T-helper 2 cell (primary cell): ENCODE measurements at places on chromosomes 7 and 10.
A peak's percentile ranks its signal among the peaks of the same experiment; 100 is the strongest.

DNA sequence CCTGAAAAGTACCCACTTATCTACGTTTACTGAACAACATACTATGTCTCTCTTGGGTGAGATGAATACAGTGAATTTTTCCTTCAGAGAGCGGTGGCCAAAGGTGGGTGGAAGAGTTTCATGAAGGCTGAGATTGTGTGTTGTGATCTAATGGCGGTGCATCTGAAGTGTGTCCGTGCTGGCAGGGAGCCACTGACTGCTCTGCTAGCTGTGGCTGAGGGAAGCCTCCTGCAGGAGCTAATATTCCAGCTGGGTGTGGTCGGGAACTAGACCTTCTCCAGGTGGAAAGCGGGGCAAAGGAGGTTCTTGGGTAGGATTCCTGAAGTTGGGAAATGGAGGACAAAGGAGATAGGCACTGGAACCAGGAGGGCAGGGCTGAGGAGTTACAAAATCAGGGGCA is 69.2 kb upstream of the GRB10 start:
- DNase-seq, result no peak

DNA sequence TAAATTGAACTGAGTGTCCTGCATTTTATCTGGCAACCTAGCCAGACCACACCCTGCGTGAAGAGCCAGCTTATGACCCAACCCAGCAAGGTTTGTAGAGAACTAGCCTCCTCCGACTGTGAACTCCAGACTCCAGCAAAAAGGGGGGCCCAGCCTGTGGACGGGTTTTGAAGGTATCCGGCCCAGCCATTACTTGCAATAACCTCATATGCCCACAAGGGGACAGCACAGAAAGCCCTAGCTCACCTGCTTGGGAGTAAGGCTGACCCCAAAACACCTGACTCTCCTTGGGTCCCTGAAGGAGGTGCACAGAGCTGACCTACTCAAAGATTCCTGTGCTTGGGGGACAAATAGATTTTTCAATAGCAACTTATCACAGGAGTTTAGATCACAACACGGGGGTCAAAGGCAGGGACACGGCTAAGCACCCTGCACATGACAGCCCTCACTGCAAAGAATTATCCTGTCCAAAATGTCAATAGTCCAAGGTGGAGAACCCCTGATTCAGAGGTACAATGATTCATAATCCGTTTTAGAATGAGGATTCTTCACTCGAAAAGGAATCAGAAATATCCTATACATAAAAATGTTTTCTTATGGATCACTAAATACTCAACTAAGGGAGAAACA is 4.6 kb downstream of the TRPV6 start:
- DNase-seq, result no peak

DNA sequence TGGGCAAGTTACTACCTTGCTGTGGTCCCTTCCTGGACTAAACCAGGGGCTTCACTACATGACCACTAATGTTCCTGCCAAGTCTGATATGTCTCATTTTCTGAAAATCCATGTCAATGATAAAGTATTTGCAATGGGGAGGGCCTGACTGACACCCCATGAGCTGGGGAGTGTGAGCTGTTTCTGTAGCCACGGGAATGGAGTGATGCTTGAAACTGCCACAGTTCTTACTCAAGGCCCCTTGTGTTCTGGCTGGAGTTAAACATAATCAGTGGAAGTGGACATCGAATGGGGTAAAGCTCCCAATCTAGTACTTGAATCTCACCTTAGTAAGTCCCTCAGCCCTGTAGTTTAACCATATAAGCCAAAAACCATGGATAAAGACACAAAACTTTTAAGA is 61.9 kb upstream of the PDLIM1 start:
- DNase-seq, result no peak

DNA sequence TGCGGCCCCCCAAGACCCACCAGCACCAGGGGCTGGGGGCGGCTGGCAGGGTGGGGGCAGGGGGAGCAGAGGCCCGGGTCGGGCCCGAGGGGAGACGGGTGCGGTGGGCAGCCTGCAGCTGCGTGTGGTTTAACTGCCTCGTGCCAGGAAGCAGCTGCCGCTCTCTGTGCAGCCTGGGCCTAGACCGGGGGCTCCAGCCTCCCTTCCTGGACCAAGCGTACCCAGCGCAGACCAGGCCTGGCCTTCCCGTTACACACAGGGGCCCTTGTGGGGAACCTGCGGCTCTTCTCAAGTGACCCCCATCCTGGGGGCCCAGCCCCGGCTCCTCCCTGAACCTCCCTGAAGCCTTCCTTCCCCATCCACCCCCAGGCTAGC is 6.6 kb upstream of the INTS1 start:
- DNase-seq, result no peak

GRCh38 chr7:155602750-155603149 is 41.7 kb upstream of the RBM33 start:
- no peak for DNase-seq

- no peak for DNase-seq
These were observed 73.1 kb downstream of the GTF2IRD1 start for GRCh38 chr7:74526780-74527179.

DNA sequence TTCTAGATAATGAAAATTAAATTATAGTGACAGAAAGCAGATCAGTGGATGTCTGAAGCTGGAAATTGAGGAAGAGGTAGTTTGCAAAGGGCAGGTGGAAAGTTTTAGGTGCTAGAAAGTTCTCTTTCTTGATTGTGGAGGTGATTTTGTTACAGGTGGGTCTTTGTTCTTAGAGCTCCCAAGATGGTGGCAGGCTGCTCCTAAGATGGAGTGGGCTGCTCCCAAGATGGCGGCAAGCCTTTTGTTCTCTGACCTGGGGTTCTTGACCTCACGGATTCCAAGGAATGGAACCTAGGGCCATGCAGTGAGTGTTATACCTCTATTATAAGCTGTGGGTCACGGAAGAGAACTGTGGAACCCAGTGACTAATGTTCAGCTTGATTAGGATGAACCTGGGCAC is 32.5 kb downstream of the SUGCT start:
- DNase-seq, result no peak

- DNase-seq, result no peak
These were observed 50.9 kb downstream of the EBF3 start for GRCh38 chr10:129912986-129913695.

- DNase-seq, result no peak
These were observed 106.3 kb downstream of the INSYN2A start for GRCh38 chr10:127090138-127090537.

DNA sequence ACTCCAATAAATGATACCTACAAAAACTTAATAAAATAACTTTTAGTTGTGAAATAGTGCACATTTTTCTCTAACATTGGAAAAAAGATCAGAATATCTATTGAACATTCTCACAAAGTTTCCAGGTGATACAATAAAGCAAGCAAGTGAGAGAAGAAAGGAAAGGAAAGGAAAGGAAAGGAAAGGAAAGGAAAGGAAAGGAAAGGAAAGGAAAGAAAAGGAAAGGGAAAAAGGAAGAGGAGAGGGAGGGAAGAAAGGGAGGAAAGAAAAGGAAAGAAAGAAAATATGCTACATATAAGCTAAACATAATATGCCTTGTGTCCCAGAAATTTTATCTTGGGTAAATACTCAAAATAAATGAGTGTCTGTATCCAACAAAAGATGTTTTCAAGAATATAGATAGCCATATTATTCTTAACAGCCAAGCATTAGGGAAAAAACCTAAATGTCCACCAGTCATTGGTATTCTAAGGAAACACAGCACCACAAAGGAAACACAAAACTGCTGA is 510.2 kb upstream of the ZWINT start:
- no peak for DNase-seq

- no peak for DNase-seq
These were observed 4.8 kb upstream of the CYP3A43 start for GRCh38 chr7:99822731-99823718.

DNA sequence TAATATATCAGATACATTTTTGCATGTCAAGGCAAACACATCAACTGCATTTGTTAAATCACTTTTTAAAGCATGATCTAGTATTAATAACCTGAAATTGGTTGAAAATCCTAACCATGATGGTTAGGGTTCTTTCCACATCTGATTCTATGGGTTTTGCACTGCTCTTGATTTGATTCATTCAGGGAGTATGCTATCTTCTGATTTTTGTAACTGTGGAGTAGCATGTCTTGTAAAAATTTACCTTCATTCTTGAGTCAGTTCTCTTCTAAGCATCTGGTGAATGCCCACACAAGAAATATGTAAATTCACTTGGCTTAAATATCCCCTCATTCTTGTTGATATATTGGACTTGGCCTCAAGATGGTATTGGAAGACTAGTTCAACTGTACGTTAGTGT is 178.7 kb downstream of the KLF6 start:
- DNase-seq, result no peak

DNA sequence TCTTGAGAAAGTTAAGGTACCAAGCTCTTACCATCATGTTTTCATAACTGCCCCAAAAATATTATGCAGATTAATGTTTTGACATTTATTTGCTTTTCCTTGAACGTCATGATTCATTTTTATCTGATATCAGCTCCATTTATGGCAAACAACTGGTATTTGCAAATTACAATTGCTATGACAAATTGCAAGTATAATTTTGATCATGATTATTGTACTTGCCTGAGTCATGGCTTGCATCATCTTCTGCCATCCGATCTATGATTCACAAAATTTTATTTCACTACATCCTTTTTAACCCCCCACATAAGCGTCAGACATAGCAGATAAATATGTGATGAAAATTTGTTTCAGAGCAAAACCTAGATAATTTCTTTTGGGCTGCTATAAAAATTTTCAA is 155.0 kb downstream of the STK31 start:
- no peak for DNase-seq

DNA sequence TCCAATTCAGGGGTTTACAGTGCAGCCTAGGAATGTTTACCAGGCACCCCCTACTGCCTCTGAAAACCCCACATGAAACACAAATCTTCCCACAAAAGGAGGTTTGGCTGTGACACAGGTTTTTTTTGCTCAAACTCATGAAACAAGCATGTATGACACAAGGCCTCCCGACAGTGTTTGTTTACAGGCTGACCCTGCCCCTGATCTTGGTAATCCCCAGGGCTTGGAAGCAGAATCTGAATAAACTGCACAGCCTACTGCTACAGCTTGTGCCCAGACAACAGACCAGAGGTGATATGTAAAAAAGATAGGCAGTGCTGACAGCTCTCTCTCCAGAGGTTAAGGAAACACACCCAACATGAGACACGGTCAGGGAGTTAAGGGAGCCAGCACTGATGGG is 184.2 kb downstream of the KMT2E start:
- no peak for DNase-seq

DNA sequence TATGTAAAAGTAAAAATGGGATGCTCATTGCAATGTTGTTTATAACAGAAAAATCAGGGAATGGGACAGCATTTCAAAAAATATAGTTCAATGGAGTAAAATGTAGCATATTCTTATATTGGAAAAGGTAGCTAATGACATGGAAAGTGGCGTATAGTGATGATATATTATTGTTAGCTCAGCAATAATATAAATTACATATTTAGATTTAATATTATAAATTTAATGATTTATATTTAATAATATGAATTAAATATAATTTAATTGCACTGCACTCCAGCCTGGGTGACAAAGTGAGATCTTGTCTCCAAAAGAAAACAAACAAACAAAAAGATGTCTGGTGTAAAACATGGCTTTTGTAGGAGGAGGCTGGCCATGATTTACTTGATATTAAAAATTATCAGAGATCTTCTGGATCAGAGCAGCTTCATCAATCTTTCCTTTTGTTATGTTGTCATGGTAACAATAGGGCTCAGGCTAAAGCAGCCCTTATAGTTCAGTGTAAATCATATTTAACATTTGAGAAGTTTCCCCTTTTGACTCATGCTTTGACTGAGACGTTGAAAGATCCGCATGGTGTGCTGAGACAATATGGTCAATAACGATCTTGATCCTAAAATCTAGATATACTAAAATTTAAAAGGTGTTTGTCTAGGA is 23.2 kb downstream of the OR6B1 start:
- DNase-seq, result no peak

GRCh38 chr10:55897490-55897921 is 463.6 kb downstream of the ZWINT start:
- no peak for DNase-seq

DNA sequence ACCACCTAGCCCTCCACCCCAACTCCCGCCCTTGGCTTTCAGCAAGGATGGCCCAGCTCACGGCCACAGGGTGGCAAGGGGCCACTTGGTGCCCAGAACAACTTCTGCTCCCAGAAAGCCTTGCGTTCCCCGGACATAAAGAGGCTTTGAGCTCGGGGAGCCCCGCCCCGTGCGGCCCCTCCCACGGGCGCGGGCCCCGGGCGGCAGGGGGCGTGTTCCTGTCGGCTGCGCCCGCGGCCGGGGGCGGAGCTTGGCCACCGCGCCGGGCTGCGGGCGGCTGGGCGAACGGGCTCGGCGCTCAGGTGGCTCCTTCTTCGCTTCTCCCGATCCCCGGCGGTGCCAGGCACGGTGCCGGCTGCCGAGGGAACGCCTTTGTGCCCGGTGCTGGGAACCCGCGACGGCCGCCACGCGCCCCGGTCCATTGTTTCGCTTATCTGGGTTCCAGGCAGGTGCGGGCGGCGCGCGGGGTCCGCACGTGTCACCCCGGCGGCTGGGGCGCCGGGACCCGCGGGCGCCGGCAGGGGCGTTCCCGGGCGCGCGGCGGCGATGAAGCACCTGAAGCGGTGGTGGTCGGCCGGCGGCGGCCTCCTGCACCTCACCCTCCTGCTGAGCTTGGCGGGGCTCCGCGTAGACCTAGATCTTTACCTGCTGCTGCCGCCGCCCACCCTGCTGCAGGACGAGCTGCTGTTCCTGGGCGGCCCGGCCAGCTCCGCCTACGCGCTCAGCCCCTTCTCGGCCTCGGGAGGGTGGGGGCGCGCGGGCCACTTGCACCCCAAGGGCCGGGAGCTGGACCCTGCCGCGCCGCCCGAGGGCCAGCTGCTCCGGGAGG is at the start of gene NFE2L3:
NFE2L3 (plus strand) TSS at position 246 of the 829 bp plus-strand sequence; CDS start at position 547, 301 bp downstream.
- peak; percentile 73 for DNase-seq

GRCh38 chr10:22554461-22555182 is 159.8 kb downstream of the PIP4K2A start:
- no peak for DNase-seq
